Endothelial cell of umbilical vein (primary cell): ENCODE measurements at places on chromosomes 2 and 18. TPM values are rescaled to one million over a fixed set of nuclear protein-coding genes. Genes with fewer than 3 reads are reported as not detected.

GRCh38 chr2:19356545-19357401 lies 1.6 kb downstream of the OSR1 start:
- DNase-seq, result peak; percentile 17

- no peak for DNase-seq
Observed at GRCh38 chr2:37287966-37288365, 36.7 kb downstream of the PRKD3 start.

PUM2 gene
- total RNA-seq, result 79.2 and 83.7 TPM in 2 replicates

DNA sequence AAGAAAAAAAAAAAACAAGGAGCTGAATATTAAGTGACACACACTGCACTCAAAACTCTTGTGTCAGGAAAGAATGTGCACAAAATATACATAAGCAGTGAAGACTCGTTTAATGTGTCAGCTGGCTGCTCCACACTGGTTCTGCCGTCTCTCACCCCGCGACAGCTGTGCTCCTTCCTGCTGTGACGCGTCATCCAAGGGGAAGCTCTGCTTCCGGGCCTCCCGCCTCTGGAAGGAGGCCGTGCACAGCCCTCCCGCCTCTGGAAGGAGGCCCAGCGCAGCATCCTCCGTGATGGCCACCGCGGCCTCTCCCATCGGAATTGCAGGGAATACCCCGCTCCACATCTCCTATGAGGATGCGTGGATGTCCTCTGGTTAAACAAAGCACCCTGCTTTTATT lies 151.0 kb downstream of the HDAC4 start:
- peak; percentile 34 for DNase-seq

DNA sequence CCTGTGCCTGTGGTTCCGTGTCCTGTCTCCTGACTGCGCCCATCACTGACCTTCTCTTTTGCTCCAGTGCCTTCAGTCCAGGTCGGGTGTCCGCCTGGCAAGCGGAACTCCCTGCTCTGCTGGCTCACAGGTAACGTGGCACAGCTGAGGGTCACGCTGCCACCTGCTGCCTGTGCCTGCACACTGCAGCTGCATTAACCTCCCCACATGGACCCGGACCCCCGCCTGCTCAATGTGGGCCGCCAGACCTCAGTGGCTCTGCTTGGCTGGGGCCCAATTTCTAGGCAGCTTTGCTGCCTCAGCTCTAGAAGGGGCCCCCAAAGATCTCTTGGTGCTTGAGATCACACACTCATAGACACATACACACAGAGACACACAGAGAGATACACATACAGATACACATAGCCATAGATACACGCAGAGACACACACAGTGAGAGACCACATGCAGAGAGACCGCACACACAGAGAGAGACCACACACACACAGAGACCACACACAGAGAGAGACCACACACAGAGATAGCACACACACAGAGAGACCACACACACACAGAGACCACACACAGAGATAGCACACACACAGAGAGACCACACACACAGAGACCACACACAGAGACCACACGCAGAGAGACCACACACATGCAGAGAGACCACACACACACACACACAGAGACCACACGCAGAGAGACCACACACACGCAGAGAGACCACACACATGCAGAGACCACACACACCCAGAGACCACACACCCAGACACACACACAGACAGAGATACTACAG lies 14.9 kb upstream of the CNNM3 start:
- DNase-seq, result peak; percentile 55

LRRC30 gene
- total RNA-seq, result not detected in 2 replicates

SPR gene
- 26.3 and 27.6 TPM in 2 replicates for total RNA-seq
